ENCODE measurements at places on chromosomes 11 and 22.

DNA sequence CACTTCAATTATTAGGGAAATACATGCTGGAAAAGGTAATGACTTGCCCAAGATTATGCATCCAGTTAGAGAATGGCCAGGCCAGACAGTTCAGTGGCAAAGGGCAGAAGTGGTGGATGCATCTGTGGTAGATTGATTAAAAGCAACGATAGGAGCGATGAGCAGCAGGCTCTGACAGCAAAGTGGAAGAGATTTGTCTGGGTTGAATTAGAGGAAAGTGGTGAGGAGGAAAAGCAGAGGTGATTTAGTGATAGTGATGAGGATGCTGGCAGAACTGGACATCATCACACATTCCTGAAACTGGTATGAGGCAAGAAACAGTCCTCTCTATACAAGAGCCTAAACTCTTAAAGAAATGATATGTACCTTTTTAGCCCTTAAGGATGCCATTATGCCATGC, 12.5 kb downstream of the HSD17B12 start:
- DNase-seq, result no peak

DNA sequence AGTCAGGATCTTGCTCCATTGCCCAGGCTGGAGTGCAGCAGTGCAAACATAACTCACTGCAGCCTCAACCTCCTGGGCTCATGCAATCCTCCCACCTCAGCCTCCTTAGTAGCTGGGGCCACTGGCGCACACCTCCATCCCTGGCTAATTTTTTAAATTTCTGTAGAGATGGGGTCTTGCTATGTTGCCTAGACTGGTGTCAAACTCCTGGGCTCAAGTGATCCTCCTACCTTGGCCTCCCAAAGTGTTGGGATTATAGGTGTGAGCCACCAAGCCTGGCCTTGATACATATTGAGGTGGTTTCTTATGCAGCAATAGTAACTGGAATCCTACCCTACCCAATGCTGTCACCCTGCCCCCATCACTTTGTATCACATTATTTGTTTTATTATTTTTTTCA, 32.4 kb downstream of the SCUBE1 start:
- DNase-seq, result no peak

GRCh38 chr22:28935713-28936112, 52.3 kb downstream of the ZNRF3 start:
- DNase-seq, result no peak

DNA sequence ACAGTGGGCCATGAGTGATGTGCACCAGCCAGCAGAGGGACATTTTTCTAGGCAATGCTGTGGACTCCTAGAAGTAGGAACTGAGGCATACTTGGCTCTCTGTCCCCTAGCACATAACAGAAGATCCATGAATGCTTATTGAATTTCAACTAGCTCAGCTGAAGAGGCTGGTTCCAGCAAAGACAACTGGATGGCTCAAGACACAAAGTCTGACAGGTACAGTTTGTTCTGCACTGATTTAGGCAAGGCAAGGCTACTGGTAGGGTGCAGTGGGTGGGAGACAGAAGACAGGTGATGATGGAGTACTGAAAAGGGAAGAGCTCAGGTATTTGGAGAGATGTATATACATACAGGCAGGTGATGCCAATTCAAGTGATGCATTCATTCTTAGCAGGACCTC, 72.4 kb upstream of the USP47 start:
- no peak for DNase-seq

DNA sequence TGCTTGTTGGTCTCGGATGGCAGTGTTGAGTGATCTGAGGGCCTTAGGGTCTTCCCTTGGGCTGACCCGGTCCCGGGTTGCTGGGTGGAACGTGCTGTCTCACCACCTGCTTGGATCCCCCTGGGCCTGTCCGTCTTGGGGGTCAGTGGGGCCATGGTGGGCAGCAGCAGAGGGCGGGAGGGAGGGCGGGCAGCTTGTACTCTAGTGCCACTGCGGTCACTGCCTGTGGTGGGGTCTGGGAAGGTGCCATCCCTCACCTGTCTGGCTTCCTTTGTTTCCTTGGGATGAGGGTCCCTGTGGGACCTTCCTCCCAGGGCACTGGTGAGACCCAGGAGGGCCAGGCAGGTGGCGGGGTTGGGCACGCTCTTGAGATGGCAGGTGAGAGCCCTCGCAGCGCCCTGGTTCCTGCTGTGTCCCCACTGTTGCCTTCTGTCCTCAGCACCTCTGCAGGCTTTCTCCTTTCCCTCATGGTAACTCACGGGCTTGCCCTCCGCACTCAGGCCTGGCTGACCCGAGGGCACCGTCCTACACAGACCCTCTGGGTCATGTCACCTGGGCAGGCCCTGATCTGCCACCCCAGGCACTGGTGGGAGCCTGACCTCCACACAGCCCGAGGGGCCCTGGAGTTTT, 34.2 kb downstream of the TBC1D22A start:
- DNase-seq, result no peak

- peak; percentile 74 for DNase-seq
Observed at GRCh38 chr22:43945632-43946383, 9.4 kb upstream of the SAMM50 start.

- no peak for DNase-seq
Observed at GRCh38 chr11:65773784-65774411, 6.9 kb downstream of the AP5B1 start.

GRCh38 chr22:39236321-39237317, 8.2 kb downstream of the PDGFB start:
- peak; percentile 72 for DNase-seq

- no peak for DNase-seq
Observed at GRCh38 chr22:24731761-24732160, 42.8 kb downstream of the PIWIL3 start.

DNA sequence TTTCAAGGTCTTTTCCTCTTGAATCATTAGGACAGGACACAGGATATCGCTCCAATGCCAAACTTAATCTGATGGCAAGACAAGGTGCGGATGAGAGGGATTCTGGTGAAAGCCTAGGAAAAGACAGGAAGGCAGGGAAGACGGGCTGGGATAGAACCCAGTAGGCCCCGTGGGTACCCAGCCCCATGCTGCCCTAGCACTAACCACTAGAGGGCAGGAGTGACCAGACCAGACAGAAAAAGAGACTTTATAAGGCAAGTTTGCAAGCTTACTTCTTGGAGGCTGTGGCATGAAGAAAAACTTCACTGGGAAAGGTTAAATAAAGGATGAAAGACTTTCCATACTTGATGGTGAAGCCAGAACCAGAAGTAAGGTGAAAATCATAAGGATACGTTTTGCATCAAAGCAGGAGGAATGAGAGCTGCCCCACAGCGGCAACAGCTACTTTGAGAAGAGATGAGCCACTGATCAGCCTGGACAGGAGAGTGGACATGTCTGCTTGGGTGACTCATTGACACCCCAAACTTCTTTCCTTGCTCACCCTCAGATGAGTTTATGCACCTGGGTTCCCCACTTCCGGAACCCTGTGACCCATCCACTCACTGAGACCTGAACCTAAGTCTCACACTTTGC, 39.8 kb downstream of the SYN3 start:
- peak; percentile 70 for DNase-seq

GRCh38 chr11:17748761-17749721, 14.5 kb downstream of the KCNC1 start:
- DNase-seq, result peak; percentile 31

DNA sequence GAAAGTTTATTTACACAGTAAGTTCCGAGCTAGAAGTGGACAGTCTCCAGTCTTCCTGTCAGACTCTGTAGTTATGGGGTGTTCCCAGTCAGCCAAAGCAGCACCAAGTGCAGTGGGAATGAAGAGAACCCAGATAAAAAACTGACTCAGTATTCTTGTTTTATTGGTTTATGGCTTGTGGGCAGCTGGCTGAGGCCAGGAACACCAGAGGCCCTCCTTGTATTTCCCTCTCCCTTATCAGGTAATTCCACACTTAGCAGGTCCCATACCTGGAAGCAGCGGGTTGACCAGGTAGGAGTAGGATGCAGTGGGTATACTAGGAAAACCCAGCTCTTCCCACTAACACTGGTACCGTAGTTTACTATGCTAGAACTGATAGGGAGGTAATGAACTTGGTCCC, 3.5 kb upstream of the BACE1-AS start:
- no peak for DNase-seq

- no peak for DNase-seq
Observed at GRCh38 chr11:75435571-75435925, 2.5 kb upstream of the KLHL35 start.

GRCh38 chr11:105399511-105399910, 210.4 kb upstream of the GRIA4 start:
- DNase-seq, result no peak

Data from Right ventricle myocardium superior (tissue), 1 donor.